ENCODE measurements at places on chromosomes 4 and X.

DNA sequence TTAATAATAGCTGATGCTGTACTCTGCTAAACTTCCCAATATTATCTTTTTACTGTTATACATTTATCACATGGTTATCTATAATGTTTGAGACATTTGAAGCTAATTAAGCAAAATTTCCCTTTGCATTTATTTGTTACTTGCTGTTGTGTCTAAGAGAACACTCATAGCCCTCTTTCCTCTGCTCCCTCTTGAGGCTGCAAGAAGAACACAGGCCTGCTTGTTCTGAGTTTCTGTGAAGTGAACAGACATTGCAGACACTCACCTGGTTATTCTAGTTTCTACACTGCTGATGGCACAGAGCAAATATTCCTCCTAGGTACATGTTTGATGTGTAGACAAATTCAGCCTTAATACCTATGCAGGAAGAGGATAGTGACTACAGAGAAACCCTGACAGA is 367.8 kb downstream of the GASK1B start:
- DNase-seq = no peak

GRCh38 chrX:39309721-39310152 is 508.5 kb downstream of the MID1IP1 start:
- no peak for DNase-seq

DNA sequence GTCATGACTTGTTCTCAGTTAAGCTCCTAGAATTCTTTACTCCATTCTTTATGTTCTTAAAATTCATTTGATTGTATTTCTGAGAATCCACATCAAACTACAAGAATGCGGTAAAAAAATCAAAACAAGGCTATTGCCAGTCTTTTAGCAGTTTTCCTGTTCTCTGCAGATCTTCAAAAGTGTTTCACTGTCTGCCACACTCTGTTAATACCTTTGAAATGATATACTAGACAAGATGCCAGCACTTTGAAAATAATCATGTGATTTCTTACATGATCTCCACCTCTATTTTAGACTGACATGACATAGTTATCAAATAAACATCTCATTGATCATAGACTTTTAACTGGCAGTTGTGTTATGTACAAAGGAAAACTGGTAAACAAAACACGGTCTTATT is 30.1 kb upstream of the GPRIN3 start:
- no peak for DNase-seq

GRCh38 chr4:41822325-41822724 is 73.8 kb upstream of the PHOX2B start:
- no peak for DNase-seq

DNA sequence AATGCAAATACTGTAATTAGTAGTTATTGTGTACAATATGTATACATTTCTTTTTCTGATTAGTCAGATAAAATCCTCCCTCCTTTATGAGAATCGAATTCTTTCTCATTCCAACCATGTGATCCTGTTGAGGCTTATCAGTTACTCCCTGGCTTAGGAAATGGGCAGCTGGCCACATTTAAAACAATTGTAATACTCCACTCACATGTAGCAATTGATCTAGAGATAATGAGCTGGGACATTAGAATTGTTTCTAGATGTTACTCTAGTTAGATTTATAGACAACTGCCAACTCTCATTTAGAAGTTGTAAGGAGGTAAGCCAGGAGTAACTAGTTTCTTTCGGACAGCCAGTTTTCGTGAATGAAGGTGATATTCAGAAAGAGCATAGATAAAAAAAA is 859.3 kb upstream of the AADAT start:
- DNase-seq = no peak

- DNase-seq = no peak
These were observed 63.3 kb downstream of the PTPN13 start for GRCh38 chr4:86657382-86657781.

DNA sequence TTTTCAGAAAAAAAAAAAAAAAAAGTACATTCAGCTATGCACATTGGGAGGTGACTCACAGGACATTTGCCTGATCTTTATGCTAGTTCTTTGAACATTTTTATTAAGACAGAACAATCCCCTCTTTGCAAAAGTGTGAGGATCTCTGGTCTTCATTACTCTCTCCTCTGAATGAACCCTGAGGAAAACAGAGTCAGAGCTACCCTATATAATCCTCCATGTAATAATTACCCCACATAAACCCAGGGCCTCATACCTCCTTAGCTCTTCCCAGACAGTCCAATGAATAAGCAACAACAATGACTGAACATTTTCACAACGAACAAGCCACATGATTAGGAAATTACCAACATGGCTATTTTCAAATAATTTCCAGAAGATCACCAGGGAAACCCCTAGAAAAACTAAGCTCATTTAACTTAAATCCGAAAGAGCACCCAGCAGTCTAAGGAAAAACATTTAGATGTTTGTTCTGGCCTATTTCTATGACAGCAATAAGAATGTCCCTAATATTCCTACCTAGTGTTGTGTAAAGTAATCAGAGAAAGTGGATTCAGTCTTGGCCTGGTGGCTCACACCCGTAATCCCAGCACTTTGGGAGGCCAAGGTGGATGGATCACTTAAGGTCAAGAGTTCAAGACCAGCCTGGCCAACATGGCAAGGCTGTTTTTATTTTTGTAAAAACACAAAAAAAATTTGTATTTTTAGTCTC is 37.8 kb downstream of the TBC1D9 start:
- DNase-seq = no peak

- no peak for DNase-seq
These were observed 9.5 kb downstream of the IDS start for GRCh38 chrX:149495573-149496071.

GRCh38 chrX:130039847-130040246 is 57.4 kb downstream of the BCORL1 start:
- DNase-seq = no peak

DNA sequence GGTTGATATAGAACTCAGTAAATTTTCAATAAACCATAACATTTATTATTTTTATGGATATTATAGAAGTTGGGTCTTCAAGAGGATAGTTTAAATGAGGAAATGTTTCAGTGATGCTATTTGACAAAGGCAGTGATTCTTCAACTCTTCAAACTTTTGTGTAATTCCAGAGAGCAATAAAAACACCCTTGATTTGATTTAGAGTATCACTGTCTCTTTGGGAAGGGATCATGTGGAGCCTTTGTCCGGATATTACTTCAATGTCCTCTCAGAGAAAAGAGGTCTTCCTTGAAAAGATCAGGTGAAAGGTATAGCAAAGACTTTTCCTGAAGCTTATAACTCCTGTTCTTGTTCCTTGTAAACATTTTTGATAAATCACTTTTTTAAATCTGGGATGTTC is 23.3 kb downstream of the GLRA3 start:
- DNase-seq = no peak

DNA sequence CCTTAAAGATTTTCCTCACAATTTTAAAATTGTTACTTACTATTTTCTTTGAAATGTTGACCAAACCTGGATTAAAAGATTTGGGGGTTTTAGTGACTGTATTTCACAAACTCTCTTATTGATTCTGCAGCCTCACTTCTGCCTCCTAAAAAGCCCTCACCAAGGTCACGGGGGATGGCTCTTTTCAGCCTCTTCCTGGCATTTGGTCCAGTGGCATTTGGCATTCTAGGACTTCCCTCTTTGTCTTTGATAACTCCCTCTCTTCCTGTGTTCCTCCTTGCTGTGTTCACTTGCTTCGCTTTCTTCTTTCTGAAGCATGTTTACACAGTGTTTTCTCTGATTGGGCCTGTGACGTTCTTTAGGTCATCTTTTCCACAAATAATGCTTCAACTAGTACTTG is 21.5 kb downstream of the PKD2 start:
- no peak for DNase-seq

Measured in putamen (tissue), 1 donor.